NCI-H2081 (cell line): ENCODE measurements at places on chromosomes 2 and 18.

GRCh38 chr2:237558961-237559641, 7.3 kb upstream of the PRLH start:
- no peak for DNase-seq

DNA sequence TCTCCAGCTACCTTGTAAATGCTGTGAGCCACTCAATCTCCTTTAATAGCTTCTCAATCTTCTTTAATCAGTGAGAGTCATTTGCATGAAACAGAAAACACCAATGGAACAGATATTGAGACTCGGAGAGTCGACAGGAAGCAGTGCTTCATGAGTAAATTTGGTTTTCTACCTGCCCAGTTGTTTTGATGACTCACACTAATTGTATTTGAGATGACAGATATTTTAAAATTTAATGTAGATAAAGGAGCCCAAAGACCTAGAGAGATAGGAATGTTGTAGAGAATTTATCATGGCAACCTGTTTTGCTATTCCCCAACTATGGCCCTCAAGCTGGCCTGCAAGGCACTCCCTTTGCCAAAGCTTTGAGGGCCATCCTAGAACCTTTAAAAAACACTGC, 119.1 kb downstream of the CDC42EP3 start:
- DNase-seq = no peak

GRCh38 chr2:162175714-162176113, 23.7 kb upstream of the GCG start:
- DNase-seq = no peak

DNA sequence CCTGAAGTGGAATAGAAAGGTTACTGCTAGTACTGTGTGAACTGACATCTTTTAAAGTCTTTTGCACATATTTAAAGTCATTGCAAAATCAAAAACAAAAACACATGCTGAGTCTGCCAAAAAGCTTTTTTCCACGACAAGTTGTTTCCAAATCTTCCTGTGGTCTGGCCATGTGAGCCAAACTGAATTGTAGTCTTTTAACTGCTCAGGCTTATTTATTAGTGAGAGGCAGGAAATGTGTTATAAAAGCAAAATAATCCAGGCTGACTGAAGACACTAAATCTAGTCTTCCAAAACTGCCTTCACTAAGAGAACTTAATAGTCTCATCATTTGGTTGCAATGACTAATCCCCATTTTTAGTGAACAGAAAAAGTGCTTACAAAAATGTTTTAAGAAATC, 2.3 kb downstream of the KRCC1 start:
- no peak for DNase-seq

GRCh38 chr2:11502740-11503292, 31.0 kb upstream of the GREB1 start:
- no peak for DNase-seq

DNA sequence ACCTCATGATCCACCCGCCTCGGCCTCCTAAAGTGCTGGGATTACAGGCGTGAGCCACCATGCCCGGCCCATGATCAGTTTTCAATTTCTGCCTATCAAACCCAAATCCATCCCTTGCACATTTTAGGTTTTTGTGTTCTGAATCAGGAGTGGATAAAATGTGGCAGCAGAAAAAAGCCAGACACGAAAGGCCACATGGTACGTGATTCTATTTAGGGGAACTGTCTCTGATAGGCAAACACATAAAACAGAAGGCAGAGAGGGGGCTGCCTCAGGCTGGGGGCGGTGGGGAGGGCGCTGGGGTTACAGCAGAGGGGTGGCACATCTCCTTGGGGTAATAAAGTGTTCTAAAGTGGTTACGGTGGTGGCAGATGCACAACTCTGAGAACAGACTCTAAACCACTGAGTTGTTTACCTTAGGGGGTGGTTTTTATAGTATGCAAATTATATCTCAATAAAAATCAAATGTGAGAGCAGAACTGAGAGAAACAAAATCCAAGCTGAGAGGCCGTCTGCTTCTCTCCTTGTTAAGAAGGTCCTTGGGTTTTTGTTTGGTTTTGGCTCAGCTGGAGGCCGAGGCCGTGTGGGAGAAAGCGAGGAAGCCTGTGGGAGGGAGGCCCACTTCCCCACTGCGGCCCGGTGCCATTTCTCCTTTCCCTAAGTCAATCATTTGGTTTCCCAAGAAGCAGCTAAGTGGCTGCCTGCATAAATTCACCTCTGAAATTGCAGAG, 78.0 kb downstream of the SOWAHC start:
- DNase-seq = no peak

GRCh38 chr2:36356990-36357846, 1.6 kb downstream of the CRIM1 start:
- DNase-seq = no peak

DNA sequence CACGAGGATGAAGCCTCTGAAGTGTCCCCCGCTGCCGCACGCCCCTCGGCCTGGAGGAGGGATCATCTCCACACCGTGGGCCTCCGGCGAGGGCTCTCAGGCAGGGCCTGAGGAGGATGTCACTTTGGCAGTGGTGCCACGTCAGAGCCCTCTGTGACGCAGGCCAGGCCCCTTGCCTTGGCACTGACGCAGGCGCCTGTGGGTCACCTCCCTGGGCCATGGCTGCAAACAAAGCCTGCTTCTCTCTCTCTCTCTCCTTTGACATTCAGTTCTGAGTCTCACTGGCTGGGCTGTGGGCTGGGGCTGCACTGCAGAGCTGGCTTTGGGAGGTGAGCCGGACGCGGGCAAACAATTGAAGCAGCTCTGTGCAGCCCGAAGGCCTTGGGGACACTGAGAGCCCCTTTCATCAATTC, 273.7 kb downstream of the TWIST2 start:
- no peak for DNase-seq

- DNase-seq = no peak
Measured at GRCh38 chr18:74831571-74832250, 234.0 kb downstream of the ZNF407 start.
